ENCODE measurements at places on chromosomes 6 and 20.

GRCh38 chr20:60395991-60396390, 437.8 kb downstream of the CDH26 start:
- DNase-seq: no peak

DNA sequence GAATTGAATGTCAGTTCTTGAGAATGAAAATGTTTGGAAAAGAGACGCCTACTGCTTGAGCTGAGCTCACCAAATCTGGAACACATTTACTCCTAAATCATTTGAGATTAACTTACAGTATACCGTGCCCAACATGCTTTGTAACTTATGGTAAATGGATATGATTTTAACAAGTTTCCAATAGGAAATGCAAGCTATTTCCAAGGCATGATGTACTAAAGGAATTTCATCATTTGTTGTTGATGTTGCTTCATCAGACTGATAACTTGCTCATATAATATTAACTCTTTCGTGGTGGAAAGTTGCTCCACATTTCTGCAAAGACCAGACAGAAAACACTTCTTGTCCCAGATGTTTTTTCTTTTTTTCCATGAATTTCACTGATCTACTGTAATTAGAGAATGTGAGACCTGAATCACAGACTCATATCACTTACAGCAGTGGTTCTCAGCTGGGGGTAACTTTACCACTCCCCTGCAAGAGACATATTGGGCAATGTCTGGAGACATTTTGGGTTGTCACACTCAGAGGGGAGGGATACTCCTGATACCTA, 116.6 kb upstream of the TRAF3IP2 start:
- peak; percentile 26 for DNase-seq

GRCh38 chr6:2194643-2195042, 50.8 kb downstream of the GMDS start:
- DNase-seq: no peak

DNA sequence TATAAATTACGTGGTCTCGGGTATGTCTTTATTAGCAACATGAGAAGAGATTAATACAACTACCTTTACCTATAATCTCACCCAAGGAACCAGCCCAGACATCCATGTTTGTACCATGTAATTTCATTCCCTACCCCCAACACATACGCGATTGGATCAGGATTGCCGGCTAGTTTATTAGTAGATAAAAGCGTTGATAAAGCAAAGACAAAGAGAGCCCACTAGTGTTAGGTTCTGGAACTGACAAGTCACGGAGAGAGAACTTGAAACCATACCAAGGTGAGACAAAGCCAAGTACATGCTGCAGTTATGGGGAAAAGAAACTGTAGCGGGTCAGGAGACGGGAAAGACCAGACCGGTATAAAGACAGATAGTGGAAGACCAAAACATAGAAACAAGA, 37.4 kb upstream of the FAM135A start:
- peak; percentile 6 for DNase-seq

DNA sequence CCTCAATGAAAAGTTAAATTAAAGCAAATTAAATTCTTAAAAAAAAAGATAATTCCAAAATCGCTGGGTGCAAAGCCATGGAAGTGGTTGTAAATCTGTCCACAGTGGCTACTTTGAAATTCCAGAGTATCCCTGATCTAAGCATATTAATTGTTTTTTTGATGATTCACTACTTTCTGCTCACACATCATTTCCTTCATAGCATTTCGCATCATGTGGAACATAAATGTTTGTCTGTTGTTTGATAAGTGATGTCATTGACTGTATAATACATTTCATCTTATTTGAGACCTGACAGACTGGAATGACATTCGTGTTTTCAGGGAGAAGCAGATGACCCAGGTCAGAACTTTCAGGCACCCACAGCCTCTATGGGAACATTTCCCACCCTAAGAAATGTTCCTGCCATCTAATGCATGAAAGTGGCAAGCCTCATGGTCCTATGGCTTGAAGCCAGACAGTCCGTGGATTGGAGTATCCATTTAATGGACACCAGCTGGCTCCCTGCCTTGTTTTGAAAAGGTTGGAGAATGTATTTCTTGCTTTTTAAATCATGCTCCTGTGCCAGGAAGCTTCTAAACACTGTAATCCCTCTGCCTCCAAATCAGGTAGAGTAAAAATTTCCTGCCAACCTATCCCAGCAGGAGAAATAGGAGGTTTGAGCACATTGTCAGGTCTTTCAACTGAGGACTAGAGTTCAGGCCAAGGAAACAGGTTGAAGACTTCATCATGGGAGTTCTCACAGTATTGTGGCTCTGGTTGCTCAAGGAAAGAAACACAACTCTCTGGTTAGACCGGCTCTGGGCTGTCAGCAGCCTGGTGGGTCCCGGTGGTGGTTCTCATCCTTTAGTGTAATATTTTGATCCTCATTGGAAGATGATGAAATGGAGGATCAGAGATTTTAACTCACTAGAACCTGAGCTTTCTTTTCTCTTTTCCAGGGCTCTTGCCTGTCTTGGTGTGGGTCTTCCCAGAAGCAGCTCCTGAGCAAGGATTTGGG, 157.9 kb downstream of the SLC24A3 start:
- no peak for DNase-seq

DNA sequence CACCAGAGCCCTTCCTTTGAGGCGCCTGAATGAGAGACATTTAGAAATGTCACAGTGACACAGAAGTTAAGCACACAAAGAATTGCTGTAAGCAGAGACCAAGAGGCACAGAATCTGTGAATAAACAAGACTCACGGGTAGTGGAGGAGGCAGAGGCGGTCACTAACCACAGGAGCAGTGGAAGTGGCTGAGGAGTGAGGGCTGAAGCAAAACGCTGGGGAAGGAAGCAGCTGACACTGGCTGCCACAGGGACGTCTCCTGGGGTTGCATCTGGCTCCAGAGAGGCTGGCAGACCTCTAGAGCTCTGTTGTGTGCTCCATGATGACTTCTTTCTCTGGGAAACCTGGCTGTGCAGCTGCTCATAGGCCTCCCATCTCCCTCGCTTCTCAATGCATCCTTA, 65.0 kb upstream of the SLC2A12 start:
- DNase-seq: peak; percentile 35

DNA sequence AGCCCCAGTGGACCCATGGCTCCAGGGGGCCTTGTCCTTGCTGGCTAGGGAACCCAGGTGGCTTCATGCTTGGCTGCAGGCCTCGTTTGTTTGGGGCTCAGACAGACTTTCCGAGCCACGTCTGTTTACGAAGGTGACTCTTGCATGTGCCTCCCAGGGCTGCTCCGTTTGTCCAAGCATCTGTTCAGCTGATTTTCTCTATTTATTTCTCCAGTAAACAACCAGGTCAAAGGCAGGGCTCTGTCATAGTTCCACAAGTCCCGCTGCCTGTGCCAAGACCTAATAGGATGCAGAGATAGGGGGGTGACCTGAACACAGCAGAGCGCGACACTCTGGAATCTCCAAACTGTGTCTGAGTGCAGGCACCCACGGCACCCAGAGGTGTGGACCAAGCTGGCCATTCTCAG, 12.8 kb upstream of the SPO11 start:
- no peak for DNase-seq

DNA sequence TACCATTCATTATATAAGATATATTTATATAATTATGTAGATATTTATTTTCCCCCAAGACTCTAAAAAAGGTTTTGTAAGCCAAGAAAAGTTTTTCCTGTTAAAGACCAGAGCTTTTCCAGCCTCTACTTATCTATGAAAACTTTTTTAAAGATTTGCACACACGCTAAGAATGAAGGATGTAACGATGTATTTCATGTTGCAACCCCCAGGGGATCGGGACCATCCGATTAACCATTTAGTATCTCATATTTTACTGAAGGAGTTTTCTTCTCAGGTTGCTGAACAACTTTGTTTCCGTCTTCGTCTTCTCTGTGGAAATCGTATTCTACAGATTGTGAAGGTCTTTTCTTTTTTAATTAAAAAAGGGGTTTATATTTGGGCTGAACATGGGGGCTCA, 70.0 kb upstream of the SASH1 start:
- DNase-seq: no peak

GRCh38 chr6:141264101-141264500, 868.6 kb upstream of the GJE1 start:
- no peak for DNase-seq

DNA sequence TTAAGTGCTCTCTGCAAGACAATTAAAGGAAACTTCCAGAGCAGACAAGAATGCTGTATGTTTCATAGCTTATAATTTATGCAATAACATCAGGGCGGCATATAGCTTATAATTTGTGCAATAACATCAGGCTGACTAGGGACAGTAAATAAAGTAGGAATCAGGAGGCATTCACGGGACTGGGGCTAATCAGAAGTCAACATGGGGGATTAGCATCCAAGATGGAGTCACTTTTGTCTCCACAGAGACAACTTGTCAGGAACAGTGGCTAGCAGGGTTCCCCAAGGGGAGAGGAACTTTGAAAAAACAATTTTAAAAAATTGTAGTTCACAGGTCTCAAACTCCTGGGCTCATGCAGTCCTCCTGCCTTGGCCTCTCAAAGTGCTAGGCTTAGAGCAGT, 3.3 kb upstream of the ZNF341 start:
- DNase-seq: no peak

DNA sequence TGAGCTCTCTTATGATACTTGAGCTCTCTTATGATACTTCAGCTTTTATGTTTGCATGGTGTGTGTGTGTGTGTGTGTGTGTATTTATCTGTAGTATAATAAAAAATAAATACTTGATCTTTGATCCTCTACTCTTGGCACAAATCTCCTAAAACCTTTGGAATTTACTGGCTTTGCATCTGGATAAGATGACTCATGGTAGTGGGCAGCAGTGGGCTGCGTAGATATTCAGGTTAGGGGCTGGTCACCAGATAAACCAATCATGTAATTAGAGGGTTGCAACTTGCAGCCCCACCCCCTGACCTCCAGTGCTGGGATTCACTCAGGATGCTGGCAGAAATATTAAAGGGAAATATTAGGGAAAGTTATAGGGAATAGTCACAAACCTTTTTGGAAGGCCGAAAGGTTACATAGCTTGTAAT, 151.9 kb upstream of the COL21A1 start:
- DNase-seq: no peak

- DNase-seq: no peak
These were observed 125.9 kb downstream of the HTR1B start for GRCh38 chr6:77337392-77337791.

DNA sequence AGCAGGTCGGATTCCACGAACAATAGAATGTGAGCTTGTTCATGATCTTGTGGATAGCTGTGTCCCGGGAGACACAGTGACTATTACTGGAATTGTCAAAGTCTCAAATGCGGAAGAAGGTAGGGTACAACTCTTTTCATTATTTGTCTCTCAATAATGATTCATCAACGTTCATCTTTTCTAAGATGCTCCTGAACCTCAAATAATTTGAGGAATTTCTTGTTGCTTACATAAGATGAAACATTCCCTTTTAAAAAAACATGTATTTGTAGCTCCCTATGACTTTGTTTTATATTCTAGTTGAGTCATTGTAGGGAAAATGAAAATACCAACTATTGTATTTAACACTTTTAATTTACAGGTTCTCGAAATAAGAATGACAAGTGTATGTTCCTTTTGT, 17.0 kb downstream of the MCM8 start:
- DNase-seq: no peak

DNA sequence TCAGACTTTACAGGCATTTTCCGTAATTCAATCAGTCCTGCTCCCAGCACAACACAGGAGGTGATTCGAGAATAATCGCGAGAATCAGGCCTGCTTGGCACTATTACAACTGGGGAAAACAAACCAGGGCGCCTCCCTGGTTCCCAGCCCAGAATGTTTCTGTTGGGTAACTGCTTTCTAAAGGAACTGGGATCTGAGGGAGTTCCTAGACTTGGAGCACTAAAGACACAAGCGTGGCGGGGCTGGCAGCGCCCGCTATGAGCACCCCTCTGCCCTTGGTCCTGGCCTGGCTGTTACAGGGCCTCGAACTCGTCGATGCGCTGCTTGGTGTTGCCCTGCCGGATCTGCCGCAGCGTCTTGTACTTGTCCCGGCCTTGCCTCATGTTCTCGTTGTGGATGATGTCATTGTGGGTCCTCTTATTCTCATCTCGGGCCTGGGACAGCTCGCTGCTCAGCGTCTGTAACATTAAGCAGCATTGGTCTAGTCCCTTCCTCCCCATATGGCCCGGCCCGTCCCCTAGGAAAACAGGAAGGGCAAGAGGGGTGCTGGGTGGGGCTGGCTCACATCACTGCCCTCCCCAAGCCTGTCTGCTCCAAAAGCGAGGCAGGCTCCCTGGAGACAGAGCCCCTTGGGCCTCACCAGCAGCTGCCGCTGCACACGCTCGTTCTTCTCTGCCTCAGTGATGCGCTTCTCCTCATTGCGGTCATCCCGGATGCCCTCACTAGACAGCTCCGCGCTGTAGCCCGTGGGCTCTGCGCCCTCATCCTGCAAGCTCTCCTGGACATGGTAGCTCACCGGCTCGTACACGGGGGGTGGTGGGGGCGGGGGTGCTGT, 52.3 kb downstream of the EZR start:
- no peak for DNase-seq

- no peak for DNase-seq
These were observed 13.7 kb downstream of the TBXT start for GRCh38 chr6:166153966-166154365.

GRCh38 chr20:32780749-32781655, 18.8 kb downstream of the DNMT3B start:
- no peak for DNase-seq

- no peak for DNase-seq
These were observed 14.9 kb downstream of the SH3BGRL2 start for GRCh38 chr6:79646006-79646405.

DNA sequence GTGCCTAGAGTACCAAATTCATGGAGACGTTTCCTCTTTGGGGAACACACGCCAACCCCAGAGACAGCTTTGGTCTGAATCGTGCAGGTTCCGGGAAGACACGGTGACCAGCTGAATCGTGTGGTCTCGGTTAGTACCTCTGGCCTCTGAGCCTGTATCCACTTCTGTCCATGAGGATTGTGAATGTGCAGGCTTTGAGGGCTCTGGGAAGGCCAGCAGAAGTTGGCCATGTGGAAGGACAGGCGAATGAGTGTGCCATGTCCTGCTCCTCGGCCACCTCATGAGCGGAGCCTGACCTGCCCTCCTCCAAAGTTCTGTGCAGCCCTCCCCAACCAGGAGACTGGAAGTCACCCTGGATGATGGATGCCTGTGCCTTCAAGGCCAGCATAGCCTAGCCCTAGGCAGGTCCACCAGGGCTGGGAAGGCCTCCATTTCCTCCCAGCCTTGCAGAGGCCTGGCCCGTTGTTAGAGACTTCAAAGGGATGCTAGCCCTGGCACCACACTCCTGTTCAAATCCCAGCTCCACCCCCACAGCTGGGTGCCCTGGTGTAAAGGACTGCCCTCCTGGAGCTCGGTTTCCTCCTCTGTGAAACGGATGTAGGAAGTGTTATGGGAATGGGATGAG, 1.7 kb upstream of the TMEM74B start:
- DNase-seq: no peak

- DNase-seq: peak; percentile 10
These were observed 139.1 kb downstream of the KIF16B start for GRCh38 chr20:16434062-16434664.

DNA sequence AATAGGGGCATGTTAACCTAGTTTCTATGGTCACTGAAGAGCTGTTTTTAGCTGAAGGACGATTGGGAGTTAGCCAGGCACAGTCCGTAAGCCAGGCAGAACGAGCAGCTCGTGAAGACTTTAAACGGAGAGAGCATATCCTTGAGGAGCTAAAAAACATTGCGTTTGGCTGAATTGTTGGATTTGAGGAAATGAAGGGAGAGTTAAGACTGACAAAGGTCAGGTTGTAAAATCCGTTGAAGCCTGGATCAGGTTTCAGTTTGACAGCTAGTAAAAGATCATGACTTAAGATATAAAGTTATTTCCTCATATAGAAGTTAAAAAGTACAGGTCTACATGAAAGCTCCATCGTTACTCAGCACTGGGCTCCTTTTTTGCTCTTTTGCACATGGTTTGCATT, 2.8 kb downstream of the DBNDD2 start:
- DNase-seq: no peak

Data from AML-193 (cell line).